Daoy (cell line): ENCODE measurements at places on chromosomes 12 and 14.

- peak; percentile 90 for DNase-seq
These were observed 768 bp downstream of the CEP170B start for GRCh38 chr14:104865631-104866441.

- peak; percentile 99 for DNase-seq
These were observed 431 bp upstream of the RHOJ start for GRCh38 chr14:63203618-63204406.

DNA sequence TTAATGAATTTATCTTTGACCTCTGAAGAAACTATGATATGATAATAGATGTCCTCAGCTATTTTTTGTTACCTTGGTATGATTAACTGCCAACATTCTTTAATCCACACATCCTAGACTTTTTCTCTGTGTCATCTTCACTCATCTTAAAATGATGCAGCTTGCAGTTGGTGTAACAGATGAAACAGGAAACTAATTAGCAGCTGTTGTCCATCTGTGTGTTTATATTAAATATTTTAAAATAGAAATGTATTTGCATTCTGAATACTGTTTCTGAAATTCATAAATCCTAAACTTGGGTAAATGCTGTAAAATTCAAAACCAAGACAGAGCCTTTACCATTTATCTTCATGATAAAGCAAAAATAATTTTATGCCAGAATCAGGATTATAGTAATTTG, 56.1 kb upstream of the GARIN2 start:
- no peak for DNase-seq

GRCh38 chr12:116266168-116266601, 11.3 kb downstream of the MED13L start:
- DNase-seq, result peak; percentile 21

- no peak for DNase-seq
These were observed 31.1 kb downstream of the CLEC2D start for GRCh38 chr12:9700606-9700956.

DNA sequence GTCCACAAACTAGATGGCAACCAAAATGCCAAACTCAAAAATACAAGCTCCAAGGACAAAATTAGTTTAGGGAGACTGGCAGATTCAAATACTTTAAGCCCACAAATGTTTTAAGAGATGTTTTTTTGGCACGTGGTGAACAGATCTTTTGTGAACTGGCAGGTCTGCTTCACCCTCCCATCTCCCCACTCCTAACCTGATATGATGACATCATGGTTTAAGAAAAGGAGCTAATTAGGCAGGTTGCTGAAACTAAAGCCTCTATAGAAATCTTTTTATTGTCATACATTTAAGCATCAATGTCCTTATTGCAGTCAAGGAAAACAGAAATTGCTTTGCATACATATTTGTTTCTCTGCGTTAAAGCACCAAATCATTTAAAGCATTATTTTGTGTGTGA, 5.8 kb downstream of the LRIG3 start:
- DNase-seq, result no peak

- DNase-seq, result no peak
These were observed 253.3 kb downstream of the SLC15A4 start for GRCh38 chr12:128570191-128571065.

DNA sequence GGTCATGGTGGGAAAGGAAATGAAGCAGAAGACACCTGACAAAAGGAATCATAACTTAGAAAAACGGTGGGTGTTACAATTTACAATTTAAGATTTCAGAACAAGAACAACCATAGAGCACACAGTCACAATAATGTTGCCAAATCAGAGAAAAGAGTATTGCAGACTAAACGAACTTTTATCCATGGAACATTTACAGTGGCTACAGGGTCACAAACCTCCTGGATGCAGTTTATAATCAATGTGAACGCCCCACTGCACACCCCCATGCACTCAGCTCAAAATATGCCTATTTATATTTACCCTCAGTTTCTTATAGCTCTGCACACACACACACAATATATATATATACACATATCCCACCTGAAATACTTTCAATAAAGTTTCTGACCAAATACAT, 8.0 kb downstream of the KRR1 start:
- DNase-seq, result no peak

DNA sequence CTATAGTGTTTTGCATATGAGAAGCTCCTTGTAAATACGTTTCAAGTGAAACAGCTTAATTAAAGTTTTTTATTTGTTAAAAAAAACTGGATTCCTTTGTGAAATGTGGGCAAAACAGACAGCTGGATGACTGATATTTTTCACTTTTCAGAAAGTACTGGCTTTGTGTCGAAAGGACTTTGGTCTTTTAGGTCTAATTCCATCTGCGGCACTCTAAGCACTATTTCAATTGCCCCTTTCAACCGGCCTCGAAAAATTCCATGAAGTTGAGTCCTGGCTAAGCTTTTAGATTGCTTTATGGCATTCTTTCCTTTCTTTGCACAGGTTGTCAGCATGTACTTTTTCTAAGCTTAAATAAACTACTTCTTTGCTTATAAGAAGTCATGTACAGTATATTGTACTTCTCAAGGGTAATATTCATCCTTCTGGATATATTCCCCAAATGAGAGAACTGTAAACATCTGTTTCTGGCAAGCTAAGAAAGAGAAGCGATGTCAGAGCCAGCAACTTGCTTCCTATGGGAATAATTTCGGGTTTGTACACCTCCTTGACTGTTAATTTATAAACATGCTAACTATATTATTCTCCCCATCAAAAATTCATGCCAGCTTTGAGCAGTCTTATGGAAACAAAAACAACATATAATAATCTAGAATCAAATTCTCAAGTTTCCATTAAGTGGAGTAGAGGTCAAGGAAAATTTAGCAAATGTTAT, 611.3 kb downstream of the ETNK1 start:
- no peak for DNase-seq

- DNase-seq, result no peak
These were observed 122.7 kb downstream of the DIP2B start for GRCh38 chr12:50627491-50627890.

- DNase-seq, result no peak
These were observed 121.3 kb upstream of the MAX start for GRCh38 chr14:65223636-65224035.
